Omental fat pad (tissue), 4 donors: ENCODE measurements at places on chromosomes 2 and 18.

DNA sequence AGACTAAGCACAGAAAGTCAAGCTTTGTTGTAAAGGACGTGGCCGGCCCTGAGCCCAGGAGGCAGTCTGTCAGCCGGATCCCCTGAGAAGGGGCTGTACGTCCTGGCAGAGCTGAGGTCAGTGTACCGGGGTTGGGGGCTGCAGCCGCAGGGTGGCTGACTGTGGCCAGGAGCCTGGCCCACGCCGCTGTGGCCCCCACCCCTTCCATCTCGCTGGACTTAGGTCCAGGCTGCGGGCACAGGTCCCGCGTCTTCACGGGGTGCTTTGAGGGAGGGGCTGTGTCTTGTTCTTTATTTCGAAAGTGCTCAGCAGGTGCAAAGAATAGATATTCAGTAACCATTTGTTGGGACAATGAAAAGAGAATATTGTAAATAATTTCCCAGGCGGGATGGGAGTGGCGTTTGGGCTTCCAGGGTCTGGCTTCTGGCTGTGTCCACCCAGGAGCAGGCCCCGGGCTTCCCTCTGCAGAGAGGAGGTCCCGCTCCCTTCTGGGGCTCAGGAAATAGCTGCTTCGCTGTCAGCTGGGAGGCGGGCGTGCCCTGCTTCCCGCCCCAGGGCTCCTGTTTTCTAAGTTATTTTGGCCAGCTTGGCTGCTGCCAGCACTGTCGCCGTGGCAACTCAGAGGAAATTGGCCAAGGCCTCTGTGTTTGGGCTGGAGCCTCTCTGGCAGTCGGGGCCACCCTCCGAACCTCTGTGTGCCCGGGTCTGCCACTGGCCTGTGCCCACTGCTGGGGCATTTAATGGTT lies 7.4 kb downstream of the NFATC1 start:
- no peak for DNase-seq

- no peak for DNase-seq
These were observed 51.6 kb downstream of the TSPYL6 start for GRCh38 chr2:54204476-54204875.

- no peak for DNase-seq
These were observed 110.7 kb downstream of the SH3RF3 start for GRCh38 chr2:109239720-109240119.

DNA sequence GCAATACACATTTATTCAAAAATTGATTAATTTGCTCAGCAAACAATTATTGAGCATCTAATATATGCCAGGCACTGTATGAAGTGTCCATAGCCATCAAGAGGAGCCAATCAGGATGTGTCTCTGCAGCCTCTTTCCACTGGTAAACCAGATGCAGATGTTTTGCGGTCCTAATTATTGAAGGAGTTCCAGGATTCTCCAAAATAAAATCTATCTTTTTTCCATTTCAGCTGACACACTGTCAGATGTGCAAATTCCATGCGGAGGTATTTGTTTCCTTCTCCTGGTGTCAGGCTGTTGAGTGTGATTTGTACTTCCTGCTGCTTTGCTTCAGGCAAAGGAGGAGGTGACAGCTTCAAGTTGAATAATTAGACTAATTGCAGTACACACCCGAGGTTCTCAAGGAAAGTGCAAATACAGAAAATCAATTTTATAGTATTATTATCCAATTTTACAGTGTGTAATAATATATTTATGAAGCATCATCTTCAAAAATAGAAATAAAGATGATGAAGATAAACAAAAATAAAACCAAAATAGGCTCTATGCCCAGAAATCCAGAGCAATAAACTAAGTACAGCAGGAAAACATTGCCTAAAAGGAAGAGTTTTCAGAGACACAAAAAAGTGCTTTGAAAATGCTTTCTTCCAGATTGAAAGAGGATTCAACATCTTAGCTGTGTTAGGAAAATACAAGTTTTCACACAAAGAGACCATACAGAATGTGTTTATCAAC lies 1352.9 kb upstream of the CHAC2 start:
- no peak for DNase-seq

- DNase-seq: no peak
These were observed 6.3 kb upstream of the NRP2 start for GRCh38 chr2:205675861-205676516.

- no peak for DNase-seq
These were observed 183.5 kb upstream of the OSR1 start for GRCh38 chr2:19541884-19542283.

- no peak for DNase-seq
These were observed 72.8 kb downstream of the RAPH1 start for GRCh38 chr2:203462308-203462707.

DNA sequence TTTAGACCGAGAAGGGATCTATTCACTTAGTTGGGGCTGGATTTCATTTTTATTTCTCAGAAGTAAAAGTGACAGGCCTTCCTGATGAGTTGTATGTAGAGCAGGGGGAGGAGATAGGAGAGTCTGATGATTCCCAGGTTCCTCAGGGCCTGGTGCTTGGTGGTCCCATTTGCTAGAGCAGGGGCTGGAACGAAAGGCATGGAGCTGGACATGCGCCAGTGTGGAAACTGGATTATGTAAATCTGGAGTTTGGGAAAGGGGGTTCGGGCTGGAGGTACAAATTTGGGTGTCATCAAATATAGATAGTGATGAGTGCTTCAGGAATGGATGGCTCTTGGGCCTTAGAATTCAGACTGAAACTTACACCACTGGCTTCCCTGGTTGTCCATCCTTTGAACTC lies 27.5 kb downstream of the GNLY start:
- no peak for DNase-seq

GRCh38 chr18:12843420-12844350 lies 40.4 kb downstream of the PTPN2 start:
- no peak for DNase-seq

DNA sequence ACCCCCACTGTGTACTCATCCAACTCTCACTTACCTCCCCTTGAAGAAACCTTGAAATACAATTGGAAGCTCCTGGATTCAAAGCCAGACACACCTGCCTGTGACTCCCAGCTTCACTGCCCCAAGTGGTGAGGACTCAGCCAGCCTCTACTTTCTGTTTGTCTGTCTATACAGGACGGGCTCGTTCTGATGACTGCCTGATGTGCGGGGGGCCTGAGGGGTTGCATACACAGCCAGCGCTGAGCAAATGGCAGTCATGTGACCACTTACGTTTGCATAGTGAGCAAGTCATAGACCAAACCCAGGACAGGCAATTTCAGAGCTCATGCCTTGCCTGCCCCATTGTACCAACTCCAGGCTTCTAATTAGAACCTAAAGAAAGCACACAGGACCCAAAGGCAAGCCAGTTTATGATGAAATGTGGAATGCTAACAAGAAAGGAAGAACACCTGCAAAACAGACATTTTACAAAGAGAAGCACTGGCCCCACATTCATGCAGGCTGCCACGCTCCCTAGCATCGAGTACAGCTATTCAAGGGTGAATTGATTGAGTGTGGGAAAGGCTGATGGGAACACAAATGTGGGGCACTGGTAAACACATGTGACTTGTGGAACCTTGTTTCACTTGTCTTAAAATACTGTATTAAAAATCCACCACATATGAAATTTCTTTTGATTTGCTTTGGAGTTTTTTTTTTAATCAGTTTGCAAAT lies 137.8 kb downstream of the LNPK start:
- DNase-seq: no peak

- no peak for DNase-seq
These were observed 399.1 kb upstream of the SPRED2 start for GRCh38 chr2:65831509-65831908.
